ENCODE measurements at places on chromosomes 12 and 14.

DNA sequence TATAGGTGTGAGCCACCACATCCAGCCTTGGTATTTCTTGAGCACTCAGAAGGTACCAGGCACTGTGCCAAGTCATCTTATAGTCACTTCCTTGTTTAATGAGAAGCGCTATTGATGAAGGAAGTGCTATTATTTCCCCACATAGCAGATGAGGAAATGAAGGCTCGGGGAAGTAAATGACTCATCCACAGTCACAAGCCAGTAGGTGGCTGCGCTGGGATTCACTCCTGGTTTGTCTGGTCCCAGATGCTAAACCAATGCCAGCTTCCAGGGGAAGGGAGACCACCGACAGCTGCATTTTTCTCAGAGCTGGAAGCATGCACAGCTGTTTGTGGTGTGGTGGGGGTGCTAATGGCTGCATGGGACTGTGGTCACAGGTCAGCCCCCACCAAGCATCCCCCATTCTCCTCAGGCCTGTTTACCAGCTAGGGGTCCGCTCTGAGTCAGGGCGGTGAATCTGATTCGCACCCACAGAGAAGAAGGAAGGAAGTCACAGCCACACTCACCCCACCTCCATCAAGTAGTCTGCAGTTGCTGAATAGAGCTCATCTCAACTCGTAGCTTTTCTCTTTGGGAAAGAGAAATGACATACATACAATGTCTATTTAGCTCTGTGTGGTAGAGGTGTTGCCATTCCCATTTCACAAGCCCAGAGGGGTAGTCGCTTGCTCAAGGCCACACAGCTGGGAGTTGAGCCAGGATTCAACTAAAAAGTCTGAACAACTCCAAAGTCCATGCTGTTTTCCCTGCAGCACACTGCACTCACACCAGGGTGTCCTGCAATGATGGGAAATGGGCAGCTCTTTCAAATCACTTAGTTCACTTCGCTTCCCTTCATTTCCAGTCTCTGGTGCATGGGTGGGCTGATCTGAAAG, 6.3 kb upstream of the LTBP2 start:
- DNase-seq: peak; percentile 29

- DNase-seq: no peak
Observed at GRCh38 chr14:93772263-93772662, 16.0 kb downstream of the PRIMA1 start.

- no peak for DNase-seq
Observed at GRCh38 chr12:1840981-1841425, 20.6 kb downstream of the LRTM2 start.

DNA sequence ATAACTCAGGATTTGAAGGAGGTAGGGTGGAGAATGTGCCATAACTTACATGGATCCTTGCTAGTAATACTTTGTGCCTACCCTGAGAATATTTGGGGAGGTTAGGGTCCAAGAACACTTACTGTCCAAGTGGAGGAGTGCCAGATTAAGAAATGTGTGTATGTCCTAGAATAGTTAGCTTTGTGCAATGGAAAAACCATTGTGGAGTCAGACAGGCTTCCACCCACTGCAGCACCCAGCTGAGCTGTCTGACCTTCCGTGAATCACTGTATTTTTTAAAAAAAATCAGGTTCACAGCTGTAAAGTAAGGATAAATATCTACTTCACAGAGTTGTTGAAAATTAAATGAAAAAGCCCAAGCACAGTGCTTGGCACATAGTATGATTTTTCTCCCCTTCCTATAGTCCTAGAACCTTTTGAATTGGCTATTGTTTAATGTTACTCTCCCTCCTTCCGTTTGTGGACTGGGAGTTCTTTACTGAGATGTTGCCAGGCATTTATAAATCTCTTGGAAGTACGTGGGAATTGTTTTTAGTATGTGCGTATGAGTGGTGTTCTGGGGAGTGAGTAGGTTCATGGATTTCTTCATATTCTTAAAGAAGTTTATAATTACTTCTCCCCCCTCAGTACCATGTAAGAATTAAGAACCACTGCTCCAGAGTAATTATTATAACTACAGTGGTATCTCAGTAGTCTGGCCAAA, 9.2 kb downstream of the RAB21 start:
- no peak for DNase-seq

DNA sequence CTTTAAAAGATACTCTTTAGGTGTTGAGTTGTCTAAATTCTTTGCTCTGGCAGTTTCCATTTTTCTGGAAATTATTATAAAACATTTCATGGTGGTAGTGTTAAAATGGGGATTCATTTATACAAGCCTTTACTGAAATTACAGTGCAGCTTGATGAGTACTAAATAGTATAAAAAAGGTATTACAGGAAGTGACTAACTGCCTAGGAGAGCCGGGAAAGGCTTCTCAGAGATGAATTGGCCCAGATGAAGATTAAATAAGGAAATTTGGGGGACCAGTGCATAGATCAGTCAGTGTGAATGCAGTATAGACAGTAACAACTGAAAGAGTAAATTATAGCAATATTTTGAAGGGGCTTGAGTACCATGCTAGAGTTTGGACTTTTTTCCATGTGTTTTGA, 7.5 kb downstream of the PSMA6 start:
- no peak for DNase-seq

DNA sequence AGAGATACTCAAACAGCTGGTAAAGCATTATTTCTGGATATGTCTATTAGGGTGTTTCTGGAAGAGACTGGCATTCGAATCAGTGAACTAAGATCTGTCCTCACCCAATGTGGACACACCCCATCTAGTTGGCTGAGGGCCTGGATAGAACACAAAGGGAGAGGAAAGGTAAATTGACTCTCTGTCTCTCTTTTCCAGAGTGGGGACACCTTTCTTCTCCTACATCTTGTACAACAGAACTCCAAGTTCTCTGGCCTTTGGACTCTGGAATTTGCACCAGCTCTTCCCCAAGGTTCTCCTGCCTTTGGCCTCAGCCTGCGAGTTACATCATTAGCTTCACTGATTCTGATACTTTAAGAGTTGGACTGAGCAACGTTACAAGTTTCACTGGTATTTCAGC, 1253.9 kb downstream of the SLC16A7 start:
- no peak for DNase-seq

DNA sequence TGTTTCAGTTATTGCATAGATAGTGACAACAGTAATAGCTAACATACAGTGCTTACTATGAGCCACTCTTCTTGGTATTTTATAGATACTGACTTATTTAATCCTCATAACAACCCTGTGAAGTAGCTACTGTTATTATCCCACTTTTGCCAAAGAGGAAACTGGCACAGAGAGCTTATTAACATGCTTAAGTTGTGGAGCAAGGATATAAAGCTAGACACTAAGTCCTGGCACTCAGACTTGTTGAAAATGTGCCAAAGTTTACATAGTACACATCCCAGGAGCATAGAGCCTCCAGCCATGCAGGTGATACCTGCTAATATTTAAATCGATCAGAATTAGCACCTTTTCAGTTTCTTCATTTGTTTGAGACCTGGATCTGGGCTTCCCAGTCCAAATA, 41.8 kb downstream of the VEZT start:
- DNase-seq: no peak

DNA sequence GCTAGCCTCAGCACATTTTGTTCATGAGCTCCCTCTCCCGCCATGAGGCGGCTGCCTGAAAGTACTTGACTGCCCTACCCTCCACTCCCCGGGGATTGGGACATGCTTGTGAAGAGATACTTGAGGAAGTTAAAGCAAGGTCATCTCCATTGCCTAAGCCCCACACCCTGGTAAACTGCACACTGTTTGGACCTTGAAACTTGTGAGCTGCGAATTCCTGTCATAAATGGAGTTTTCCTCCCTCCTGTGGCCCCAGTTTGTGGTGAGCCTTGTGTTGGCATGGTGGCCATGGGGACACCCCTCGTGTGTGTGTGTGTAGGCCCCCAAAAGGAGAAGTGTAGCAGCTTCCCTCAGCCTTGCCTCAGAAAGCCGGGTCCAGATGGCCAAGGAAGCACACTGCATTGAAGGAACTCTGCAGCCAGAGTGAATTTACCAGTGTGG, 395.5 kb downstream of the ZFP36L1 start:
- DNase-seq: no peak

DNA sequence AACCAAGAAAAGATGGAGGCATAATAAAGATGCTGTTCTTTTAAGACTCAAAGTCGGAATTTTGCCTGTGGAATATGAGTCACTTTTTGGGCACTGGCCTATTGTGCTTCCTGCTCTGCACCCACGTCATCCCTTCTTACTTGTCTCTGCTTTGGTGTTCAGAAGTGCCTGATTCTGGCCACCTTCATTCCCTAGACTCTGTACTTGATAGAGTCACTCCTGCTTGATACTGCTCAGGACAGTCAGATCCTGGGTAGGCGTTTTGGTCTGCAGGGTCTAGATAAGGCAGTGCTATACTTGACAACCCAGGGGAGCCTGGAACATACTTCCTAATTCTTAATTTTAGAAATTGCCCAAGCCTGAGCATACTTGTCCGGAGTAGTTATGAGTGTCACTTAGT, 1.9 kb downstream of the LRRK2 start:
- DNase-seq: no peak

- DNase-seq: no peak
Observed at GRCh38 chr14:69313176-69313575, 53.2 kb downstream of the GALNT16 start.

- DNase-seq: no peak
Observed at GRCh38 chr12:116346222-116346621, 68.7 kb upstream of the MED13L start.

DNA sequence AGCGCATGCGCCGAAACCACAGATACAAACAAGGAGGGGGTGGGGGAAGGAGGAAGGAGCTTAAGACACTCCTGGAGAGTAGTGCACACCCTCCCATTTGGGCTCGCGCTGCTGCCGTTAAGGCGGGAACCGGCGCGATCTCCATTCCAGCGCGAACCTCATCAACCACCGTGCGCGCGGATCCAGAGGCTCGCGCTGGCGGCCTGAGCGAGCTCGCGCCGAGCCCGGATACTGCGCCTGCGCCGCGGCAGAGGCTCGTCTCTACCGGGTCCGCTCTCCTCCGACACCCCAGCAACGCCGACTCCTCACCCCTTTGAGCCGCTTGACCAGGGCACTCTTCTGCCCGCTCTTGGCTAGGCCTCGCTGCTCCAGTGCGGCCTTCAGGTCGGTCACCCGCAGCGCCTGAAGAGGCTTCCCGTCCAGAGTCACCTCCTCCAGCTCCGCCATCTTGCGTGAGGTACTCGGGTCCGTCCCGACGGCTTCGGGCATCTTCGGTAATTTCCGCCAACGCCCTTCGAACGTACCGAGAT, at the start of gene ACIN1:
ACIN1 (minus strand) TSS at position 471 of the 530 bp plus-strand sequence; CDS start at position 447, 24 bp downstream.
- no peak for DNase-seq

- peak; percentile 6 for DNase-seq
Observed at GRCh38 chr12:71746974-71747611, 7.6 kb upstream of the RAB21 start.

DNA sequence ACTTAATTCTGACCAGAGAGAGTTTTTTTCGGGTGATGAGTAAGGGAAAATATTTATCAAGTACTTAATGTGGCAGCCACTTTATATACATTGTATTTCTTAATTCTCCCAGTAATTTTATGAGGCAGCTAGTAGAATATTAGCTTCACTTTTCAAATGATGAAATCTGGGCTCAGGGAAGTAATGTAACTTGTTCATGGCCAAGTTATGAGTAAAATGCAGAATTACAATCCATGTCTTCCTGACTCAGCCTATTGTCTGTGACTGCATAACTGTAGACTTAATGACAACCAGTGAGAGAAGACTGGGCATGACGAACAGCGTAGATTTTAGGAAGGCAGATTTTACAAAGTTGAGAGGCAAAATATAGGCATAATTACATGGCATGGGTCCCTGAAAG, 106.7 kb upstream of the MIS18BP1 start:
- no peak for DNase-seq

DNA sequence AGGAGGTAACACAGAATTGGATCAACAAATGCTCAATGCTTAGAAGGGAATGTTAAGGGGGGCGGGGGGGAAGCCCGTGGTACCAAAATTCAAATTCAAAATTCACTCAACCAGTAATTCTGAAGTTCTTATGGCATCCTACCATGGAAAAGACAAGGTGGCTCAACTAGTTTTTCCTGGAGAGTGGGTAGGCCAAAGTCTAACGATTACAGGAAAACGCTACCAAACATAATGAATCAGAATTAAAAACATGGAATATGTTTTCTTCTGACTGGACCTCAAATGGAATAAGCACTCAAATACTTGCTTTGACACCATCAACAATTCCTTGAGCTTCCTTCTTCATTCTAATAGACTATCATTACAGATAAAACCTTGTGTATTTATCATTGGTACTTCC, 2.3 kb downstream of the NACA start:
- DNase-seq: no peak

Measured in effector CD8-positive, alpha-beta T cell (primary cell).